ENCODE measurements at places on chromosomes 2 and 18. TPM values are rescaled to one million over a fixed set of nuclear protein-coding genes. Genes with fewer than 3 reads are reported as not detected.

DNA sequence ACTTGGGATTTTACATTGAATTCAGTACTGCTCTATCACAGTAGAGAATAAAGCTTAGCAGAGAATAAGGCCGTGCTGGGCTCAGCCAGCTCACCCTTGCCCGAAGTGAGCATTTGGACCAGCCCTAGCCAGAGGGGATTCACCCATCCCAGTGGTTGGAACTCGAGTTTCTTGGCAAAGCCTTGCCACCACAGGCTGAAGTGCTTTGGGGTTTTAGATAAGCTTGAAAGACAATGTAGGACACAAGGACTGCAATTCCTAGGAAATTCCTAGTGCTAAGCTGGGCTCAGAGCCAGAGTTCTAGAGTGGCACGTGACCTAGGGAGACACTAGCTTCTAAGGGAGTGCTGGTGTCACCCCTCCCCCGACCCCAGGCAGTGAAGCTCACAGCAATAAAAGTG lies 28.0 kb downstream of the SERPINB11 start:
- no peaks in the 10 kb centered on the region for H3K27me3 ChIP-seq
- no peak overlapping the region for H3K4me3 ChIP-seq
- DNase-seq: no peak

NFU1 gene
- 29.3 TPM for total RNA-seq

AMMECR1L gene
- 22.2 TPM for total RNA-seq

- H3K4me1 ChIP-seq: peaks cover 9% of the 10 kb centered on the region
- peaks cover 44% of the 10 kb centered on the region for H3K27me3 ChIP-seq
- no peak overlapping the region for H3K27ac ChIP-seq
- no peak for DNase-seq
- H3K4me3 ChIP-seq: no peak overlapping the region
- H3K36me3 ChIP-seq: no peaks in the 10 kb centered on the region
Observed at GRCh38 chr18:50203801-50204604, 9.1 kb upstream of the MYO5B start.

DNA sequence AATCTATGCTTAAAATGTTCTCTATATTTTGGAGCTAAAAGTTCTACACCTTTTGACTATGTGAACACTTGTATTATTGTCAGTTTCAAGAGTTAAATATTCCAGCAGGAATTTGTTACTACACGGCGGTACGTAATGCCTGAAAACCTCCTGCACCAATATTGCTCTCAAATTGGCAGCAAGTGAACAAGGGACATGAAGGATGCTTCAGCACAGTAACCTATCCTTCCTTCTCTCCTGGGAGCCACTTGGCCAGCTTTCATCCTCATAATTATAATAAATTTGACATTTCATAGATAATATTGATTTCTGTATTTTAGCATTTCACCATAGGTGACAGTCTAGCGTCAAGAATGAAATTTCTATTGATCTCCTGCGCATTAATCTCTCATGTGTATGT lies 197.6 kb downstream of the NR4A2 start:
- no peaks in the 10 kb centered on the region for H3K36me3 ChIP-seq
- no peak for DNase-seq
- H3K4me3 ChIP-seq: no peak overlapping the region
- peaks cover 2% of the 10 kb centered on the region for H3K27me3 ChIP-seq

GRCh38 chr2:20212871-20213503 lies 11.9 kb downstream of the SDC1 start:
- no peak for DNase-seq
- no peaks in the 10 kb centered on the region for H3K4me1 ChIP-seq
- no peak overlapping the region for H3K27ac ChIP-seq
- H3K4me3 ChIP-seq: no peak overlapping the region
- H3K27me3 ChIP-seq: peaks cover 4% of the 10 kb centered on the region
- H3K36me3 ChIP-seq: no peaks in the 10 kb centered on the region

REG3G gene
- total RNA-seq: not detected

DYSF gene
- total RNA-seq: not detected

GRCh38 chr18:60563082-60563481 lies 190.5 kb upstream of the MC4R start:
- no peaks in the 10 kb centered on the region for H3K4me1 ChIP-seq
- H3K27me3 ChIP-seq: no peaks in the 10 kb centered on the region
- DNase-seq: no peak

GRCh38 chr2:113255140-113256070 lies 23.3 kb downstream of the PAX8 start:
- peaks cover 12% of the 10 kb centered on the region for H3K36me3 ChIP-seq
- H3K27ac ChIP-seq: peak overlapping the region; percentile 73
- peaks cover 62% of the 10 kb centered on the region for H3K4me1 ChIP-seq

DNAJC5G gene
- total RNA-seq: not detected

GRCh38 chr2:241950413-241951315 lies 81.1 kb downstream of the RTP5 start:
- peak; percentile 27 for DNase-seq
- H3K27ac ChIP-seq: no peak overlapping the region
- no peaks in the 10 kb centered on the region for H3K36me3 ChIP-seq
- H3K27me3 ChIP-seq: no peaks in the 10 kb centered on the region

- peaks cover 2% of the 10 kb centered on the region for H3K27me3 ChIP-seq
- H3K36me3 ChIP-seq: peaks cover 3% of the 10 kb centered on the region
- H3K27ac ChIP-seq: no peak overlapping the region
- peaks cover 13% of the 10 kb centered on the region for H3K4me1 ChIP-seq
- no peak for DNase-seq
Observed at GRCh38 chr2:99150706-99151105, 4.0 kb downstream of the TSGA10 start.

DNA sequence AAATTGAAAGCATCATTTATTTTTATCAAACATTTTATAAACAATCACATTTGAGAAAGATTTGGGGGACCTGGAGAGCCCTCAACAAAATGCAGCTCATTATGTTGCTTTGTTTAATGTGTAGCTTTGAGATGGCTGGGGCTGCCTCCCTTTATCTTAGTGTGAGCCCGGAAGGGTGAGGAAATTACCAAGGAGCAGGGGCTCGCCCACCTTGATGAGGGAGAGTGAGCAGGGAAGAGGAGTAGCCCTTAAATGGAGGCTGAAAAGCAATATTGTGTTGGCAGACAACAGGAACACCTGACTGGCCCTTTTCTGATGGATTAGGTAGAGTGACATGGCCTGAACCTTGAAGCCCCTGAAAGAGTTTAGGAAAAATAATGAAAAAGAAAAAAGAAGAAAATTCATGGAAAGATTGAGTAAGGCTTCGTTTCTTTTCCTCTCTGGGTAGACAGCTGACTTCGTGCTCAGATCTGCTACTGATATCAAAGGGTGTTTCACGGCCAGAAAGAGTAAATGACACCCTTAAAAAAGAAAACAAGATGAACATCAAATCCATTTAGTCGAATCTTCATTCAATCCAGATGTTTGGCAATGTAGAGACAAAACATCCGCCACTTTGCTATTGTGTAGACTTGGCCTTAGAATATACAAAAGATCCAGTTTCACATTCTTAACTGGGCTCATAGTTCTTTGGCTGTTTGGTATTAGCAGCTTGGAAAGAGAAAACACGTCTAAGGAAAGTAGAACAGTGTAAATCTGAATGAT lies 206.5 kb upstream of the TCF4 start:
- no peak overlapping the region for H3K27ac ChIP-seq
- no peaks in the 10 kb centered on the region for H3K27me3 ChIP-seq
- H3K4me3 ChIP-seq: no peak overlapping the region

DNA sequence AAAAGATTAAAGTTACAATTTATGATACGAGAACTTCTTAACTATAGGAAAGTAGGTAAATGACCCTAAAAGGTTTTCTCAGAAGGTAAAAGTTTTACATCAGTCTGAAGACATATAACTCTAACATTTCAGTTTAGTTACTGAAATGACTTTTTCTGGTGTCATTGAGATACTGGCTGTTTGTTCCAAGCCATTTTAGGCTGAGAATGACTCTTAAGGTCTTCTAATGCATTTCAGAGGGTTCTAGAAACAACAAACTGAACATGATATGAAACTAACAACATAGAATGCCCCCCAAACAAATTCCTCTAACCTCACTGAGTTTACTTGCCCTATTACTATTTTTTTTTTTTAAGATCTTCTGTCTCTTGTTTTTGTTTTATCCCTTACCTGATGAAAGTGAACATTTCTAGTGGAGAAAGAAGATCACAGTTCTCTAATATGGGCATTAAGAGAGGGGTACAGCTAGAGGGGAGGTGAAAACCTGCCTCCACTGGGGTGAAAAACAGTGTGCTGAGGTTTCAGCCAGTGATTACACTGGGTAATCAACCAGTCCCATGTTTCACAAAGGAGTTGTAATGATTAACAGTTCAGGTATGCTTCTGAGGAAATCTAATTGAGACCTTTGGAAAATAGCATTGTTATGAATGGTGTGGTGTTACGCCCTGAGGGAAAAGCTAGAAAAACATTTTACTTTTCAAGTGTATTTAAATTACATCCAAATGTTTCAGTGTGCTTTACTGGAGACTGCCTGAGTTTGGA lies 11.2 kb downstream of the NABP1 start:
- H3K4me3 ChIP-seq: no peak overlapping the region
- peaks cover 48% of the 10 kb centered on the region for H3K36me3 ChIP-seq
- peaks cover 68% of the 10 kb centered on the region for H3K4me1 ChIP-seq
- no peak for DNase-seq
- no peaks in the 10 kb centered on the region for H3K27me3 ChIP-seq

DNA sequence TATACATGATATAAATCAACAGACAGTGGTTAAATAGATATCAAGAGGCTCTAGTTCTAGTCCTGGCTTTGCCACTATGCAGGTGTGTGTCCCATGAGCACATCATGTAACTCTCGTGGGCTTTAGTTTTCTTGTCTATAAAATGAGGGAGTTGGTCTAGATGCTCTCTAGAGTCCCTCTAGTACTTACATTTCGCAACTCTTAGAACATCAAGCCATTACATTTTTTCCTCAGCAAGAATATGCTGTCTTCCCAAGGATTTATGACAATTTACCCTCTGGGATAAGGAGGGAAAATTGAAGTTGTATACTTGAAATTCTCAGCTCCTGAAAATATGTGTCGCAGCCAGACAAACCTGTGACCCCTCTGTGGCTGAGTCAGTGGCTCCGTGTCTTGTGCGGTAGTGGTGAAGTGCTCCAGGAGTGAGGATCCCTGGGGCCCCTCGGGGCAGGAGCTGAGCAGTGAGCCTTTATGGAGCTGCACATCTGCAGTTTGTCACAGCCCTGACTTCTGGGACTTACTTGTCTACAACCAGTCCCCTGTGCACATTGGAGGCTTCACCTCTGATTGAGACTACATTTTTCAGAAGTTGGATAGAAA lies 6.8 kb downstream of the PKP4 start:
- no peaks in the 10 kb centered on the region for H3K27me3 ChIP-seq
- H3K4me1 ChIP-seq: peaks cover 9% of the 10 kb centered on the region
- H3K4me3 ChIP-seq: no peak overlapping the region

FOXI3 gene
- not detected for total RNA-seq

DNA sequence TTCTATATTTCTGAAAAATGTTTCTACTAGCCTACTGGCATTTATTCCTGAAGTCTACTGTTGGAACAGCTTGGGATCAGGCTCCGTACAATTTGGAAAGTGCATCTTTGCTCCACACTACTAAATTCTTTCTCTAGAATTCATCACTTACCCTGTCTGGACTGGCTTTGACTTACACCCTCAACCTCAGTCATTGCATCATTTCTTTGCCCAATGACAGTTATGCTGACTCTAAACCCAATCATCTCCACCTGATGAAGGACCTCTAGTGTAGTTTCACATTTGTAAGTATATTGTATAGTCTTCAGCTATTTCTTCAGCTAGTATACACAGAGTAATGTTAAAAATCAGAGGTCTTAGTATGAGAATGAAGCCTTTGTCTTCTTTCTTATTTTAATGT lies 359.6 kb upstream of the MC4R start:
- H3K27ac ChIP-seq: no peak overlapping the region
- no peaks in the 10 kb centered on the region for H3K4me1 ChIP-seq
- no peak overlapping the region for H3K4me3 ChIP-seq
- H3K27me3 ChIP-seq: no peaks in the 10 kb centered on the region
- DNase-seq: no peak

ITGA4 gene
- 118 TPM for total RNA-seq

GRCh38 chr2:210756855-210757254 lies 200.5 kb downstream of the CPS1 start:
- H3K36me3 ChIP-seq: no peaks in the 10 kb centered on the region
- no peak for DNase-seq
- no peaks in the 10 kb centered on the region for H3K4me1 ChIP-seq
- no peak overlapping the region for H3K27ac ChIP-seq

FAM136A gene
- total RNA-seq: 89.1 TPM

DNA sequence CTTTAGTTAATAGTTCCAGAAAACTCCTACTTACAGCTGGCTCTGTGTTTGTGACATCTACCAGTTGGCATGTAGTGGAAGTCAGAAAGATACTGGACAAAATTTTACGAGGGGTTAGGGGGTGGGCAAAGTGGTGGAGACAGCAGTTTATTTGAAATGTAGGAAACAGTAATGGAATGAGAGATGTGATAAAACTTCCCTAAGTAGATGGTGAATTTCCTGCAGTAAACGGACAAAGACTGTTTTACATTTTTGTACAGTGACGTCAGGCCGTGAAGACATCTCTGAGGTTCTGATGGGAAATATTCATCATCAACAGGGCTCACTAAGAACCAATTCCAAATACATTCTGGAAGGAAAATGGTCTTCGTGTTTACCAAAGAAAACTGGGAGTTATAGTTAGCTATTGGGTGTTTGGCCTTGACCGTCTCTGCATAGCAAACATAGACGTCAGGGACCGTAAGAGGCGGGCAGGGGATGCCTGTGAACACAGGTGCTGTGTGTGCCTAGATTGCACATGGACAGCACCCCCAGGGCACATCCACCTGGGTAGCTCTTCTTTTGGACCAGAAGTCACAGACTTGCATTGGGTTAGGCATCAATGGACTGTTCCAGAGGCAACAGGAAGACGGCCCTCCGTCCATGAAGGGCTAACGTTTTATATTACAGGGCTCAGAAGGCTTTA lies 131.5 kb downstream of the ZNF516 start:
- no peak for DNase-seq
- H3K4me3 ChIP-seq: no peak overlapping the region
- H3K4me1 ChIP-seq: peaks cover 10% of the 10 kb centered on the region
- no peak overlapping the region for H3K27ac ChIP-seq

DNA sequence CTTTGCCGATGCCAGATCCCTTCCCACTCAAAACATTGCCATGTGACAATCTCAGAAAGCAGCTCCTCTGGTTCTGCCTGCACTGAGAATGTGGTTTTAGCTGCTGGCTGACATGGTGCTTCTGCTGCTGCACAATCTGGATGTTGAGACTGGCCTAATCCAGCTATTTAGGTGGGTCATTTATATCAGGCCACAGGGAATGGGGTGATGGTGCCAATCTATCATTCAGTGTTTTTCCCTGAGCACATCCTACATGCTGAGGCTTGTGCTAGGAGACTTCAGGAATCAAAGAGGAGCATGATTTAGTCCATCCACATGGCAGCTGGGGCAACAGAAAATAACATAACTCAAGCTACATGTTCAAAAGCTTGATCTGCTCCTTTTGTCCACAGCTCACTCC lies 144.7 kb downstream of the CYRIA start:
- no peaks in the 10 kb centered on the region for H3K36me3 ChIP-seq
- H3K27me3 ChIP-seq: no peaks in the 10 kb centered on the region
- no peak overlapping the region for H3K27ac ChIP-seq
- H3K4me1 ChIP-seq: no peaks in the 10 kb centered on the region
- H3K4me3 ChIP-seq: no peak overlapping the region

- H3K36me3 ChIP-seq: no peaks in the 10 kb centered on the region
- no peak overlapping the region for H3K4me3 ChIP-seq
- no peak overlapping the region for H3K27ac ChIP-seq
Observed at GRCh38 chr2:150232871-150233270, 254.6 kb downstream of the RND3 start.

- H3K4me1 ChIP-seq: no peaks in the 10 kb centered on the region
- peaks cover 13% of the 10 kb centered on the region for H3K27me3 ChIP-seq
- H3K27ac ChIP-seq: peak overlapping the region; percentile 61
- H3K4me3 ChIP-seq: peak overlapping the region; percentile 83
Observed at GRCh38 chr2:240433973-240434727, 1.3 kb upstream of the GPC1 start.

ANKRD29 gene
- total RNA-seq: not detected
